ENCODE measurements at places on chromosomes 5 and 9.

- DNase-seq: no peak
These were observed 55.2 kb upstream of the ZNF622 start for GRCh38 chr5:16520841-16521240.

- DNase-seq: no peak
These were observed 370.0 kb downstream of the PSAT1 start for GRCh38 chr9:78666818-78667414.

- no peak for DNase-seq
These were observed 1022.3 kb downstream of the EFNA5 start for GRCh38 chr5:106648401-106648800.

DNA sequence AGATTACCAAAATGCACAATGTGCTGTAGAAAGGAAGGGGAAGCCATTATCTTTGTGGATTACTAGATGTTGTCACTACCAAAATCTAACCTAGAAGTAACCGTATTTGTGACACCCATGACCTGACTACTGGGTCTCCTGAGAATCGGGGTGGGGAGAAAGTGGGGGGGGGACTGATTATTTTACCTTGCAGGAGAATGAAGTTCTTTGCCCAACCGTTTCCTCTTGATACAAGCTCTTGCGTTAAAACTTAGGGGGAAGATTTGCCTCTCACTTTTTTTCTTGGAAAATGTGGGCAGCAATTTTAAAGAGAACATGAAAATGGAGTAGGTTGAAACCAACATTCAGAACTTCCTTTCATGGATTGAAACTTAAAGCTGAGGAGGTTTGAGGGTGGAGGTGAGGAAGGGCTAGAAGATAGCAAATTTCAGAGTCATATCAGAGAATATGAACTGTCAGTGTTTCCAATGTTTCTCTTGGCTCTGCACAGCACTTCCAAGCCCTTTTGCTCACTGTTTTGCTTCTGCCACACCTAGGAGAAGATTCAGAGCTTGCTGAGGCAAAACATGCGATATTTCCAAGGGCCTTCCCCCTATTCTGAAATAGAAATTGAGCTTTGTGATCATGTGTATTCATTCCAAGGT, 280.8 kb downstream of the AOPEP start:
- DNase-seq: no peak

GRCh38 chr5:83265318-83265717, 188.0 kb downstream of the XRCC4 start:
- no peak for DNase-seq

- peak; percentile 67 for DNase-seq
These were observed 37.9 kb upstream of the GABRP start for GRCh38 chr5:170745481-170746071.

GRCh38 chr9:110334183-110334582, 3.5 kb downstream of the TXNDC8 start:
- no peak for DNase-seq

GRCh38 chr9:129811967-129812363, 9.0 kb downstream of the TOR1B start:
- DNase-seq: no peak

DNA sequence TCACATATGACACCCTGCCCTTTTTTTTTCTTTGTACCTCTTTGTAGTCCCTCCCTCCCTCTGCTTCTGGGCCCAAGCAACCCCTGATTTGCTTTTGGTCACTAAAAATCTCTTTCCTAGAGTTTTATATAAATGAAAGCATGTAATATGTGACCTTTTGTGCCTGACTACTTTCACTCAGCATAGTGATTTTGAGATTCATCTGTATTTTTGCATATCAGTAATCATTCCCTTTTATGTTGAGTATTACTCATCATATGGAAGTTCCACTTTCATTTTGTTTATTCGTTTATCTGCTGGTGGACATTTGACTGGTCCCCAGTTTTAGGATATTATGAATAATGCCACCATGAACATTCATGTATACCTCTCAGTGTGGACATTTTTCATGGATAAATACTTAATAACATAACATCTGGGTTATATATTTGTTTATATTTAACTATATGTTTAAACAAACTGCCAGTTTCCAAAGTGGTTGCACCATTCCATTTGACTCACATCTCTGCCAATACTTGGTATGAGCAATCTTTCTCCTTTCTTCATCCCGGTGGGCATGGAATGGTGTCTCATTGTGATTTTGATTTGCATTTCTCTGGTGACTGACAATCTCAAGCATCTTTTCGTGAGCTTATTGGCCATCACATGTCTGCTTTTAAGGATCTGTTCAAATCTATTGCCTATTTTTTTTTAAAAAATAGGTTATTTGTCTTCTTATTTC, 115.7 kb upstream of the S1PR3 start:
- DNase-seq: no peak

DNA sequence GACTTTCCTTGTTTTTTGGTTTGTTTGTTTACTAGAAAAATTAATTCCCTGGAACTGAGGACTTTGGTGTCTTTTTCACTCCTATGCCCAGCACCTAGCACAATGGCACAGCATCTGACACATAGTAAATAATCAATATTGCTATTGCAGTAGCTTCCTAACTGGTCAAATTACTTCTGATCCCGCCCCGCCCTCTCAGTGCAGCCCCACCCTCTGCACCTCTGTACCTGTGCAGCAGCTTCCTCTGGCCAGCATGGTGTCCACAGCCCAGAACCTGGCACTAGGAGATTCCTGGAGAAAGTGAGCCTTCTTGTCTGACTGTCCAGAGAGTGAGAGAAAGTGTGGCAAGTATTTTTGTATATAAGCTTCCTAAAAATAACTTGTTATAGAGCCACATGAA, 343.2 kb downstream of the ZNF608 start:
- DNase-seq: no peak

DNA sequence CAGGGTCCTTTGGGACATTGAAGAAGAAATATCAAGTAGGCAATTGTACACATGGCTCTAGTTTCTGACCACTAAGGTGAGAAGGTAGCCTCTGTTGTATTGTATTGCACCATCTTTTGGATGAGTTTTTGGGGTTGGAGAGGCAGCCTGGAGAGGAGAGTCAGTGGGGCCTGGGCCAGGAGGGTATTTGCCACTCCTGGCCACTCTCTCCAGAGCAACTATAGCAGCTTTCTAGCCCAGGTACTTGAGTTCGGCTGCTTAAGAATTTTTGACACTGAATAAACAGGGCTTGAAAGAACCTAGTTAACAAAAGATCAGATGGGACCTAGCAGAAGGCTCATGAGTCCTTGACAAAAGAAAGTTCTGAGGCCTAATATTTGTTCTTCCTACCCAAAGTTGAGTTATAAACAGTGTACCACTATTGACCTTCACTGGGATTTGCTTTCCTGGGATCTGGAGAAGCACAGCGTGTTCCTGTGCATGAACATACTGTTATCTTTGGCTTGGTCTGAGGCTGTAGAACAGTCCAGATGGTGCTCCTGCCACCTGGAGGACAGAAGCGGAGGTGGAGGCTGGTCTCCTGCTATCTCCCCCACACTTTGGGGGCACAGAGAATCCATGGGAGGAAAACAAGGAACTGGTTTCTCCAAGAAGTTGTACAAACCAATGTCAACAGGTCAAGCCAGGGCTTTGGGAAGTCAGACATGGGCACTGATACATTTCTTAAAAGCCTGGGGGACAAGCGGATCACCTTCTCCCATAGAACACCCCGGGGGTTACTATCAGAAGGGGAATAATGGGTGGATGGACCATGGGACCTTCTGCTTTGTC, 110.4 kb upstream of the LIFR start:
- DNase-seq: peak; percentile 43

DNA sequence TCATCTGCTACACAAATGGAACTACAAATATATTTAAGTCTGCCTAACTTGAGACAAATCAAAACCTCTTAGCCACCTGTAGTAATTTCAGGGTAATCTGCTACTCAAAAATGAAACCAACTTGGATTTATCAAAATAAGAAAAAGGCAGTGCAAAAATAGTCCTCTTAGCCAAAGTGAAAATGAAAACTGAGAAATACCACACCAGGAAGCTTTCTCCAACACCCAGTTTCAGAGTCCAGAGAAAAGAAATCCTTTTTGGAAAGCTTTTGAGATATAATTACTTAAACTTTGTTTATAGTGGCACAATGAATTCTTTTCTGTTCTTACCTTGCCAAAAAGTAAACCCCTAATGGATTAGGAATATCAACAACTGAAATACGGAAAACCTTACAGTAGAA, 990.4 kb downstream of the EFNA5 start:
- DNase-seq: no peak

- DNase-seq: no peak
These were observed 296.6 kb upstream of the FBXL7 start for GRCh38 chr5:15203376-15203775.

- DNase-seq: no peak
These were observed 117.0 kb downstream of the TRPM6 start for GRCh38 chr9:74770508-74771261.

DNA sequence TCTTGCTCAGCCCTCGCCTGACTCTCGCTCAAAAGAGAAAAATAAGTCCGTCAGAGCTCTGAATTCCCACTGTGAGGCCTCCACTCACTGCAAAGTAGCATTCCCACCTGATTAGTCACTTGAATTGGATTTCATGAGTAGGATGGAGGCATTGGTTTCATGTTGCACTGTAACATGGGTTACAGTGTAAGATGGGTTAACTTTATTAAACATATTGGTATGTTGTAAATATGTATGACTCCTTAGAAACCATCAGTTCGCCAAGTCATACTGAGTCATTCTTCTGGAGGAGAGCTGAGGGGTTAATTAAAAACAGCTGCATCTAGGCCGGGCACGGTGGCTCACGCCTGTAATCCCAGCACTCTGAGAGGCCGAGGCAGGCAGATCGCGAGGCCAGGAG, 93.8 kb upstream of the BNC2 start:
- no peak for DNase-seq

GRCh38 chr9:32161720-32162119, 222.7 kb upstream of the ACO1 start:
- no peak for DNase-seq

GRCh38 chr5:53501054-53501453, 20.6 kb downstream of the FST start:
- no peak for DNase-seq

GRCh38 chr9:136597141-136597885, 51.5 kb upstream of the NOTCH1 start:
- no peak for DNase-seq

DNA sequence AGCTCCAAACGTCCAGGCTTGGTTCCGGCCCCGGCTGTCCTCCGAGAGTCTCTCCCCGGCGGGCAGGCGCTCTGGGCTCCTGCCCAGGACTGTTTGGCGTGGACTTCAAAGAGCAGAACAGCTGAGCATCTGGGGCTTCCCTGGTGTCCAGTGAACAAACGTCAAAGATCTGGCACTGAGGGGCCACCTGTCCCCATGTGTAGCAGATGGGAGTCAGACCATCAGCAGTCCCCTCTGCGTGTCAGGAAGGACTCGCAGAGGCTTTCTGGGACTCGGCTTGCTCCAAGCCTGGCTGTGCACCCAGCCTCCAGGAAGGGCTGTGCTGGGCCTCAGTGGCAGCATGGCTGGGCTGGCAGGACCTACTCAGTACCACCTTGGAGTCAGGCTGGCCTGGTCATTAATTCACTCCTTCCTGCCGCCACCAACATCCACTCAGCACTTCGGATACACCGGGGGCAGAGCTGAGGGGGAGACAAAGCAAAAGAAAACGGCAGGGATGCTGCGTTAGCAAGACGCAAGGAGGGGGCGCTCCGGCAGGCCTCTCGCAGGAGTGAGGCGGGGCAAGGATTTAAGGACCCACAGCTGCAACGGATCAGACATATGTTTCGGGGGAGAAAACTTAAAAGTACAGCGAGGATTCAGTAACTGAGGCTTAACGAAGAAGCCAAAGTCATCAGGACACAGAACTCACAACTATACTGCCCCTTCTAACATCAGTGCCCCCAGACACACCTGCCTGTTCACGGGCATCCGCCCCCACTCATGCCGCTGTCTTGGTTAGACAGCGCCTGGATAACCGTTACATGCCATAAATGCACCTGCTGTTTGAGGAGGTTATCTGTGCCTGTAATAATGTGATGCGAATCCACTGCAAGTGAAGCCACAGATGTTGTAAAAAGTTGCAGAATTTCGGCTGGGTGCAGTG, 164.5 kb upstream of the PHYKPL start:
- peak; percentile 55 for DNase-seq

DNA sequence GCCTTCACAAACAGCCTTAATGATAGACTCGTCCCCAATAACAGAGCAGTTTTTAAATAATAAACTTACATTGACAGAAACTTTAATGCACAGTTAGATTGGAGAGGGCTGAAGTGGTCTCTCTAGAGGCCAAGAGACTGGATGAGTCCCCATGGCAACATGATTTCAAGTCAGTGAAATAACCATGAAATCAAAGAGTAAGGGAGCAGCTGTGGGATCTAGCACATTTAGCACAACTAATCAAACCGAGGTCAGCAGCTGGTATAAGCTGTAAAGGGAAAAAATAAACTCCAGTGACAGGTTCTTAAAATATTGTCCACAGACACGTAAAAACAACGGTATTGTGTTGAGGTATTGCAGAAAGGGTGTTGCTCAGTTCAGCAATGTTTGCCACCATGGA, 916.6 kb downstream of the DNAH5 start:
- DNase-seq: no peak

DNA sequence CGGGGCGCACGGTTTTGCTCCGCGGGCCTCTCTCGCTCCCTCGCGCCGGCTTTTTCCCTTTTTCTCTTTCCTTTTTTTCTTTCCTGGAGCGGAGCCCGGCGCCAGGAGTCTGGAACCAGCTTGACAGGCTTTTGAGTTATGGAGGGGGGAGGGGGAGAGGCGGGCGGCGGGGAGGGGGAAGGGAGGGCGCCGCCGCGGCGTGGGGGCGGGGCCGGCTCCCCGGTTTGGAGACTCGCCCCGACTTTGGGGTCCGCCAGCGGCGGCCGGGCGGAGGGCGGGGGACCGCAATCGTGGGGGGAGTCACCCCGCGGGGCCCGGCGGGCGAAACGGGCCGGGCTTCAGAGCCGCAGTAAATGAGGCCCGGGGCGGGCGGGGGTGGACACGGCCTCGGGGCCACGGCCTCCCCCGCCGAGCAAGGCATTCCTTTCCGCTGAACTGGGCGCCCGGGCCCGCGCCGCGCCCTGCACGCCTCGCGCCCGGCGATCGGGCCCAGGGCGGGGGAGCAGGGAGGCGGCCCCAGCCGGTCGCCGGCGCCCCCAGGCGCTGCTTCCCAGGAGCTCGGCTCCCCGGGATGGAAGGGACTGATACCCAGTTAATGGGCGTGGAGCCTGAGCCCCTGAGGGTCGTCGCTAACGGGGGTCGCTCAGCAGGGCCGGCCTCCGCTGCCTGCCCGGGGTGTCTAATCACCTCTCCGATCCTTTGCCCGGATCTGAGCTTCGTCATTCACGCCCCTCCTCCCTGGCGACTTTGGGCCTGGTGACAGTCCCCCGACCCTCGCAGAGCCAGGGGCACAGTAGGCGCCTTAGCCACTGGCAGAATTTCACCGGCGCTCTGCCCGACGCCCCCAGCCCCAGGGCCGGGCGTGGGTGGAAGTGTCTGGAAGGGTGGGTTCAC, 138.1 kb downstream of the C9orf50 start:
- peak; percentile 89 for DNase-seq

GRCh38 chr5:54541823-54542783, 24.5 kb downstream of the SNX18 start:
- DNase-seq: no peak

- no peak for DNase-seq
These were observed 10.1 kb downstream of the BRD3OS start for GRCh38 chr9:134035041-134036039.

GRCh38 chr5:66959653-66960052, 236.9 kb downstream of the CD180 start:
- no peak for DNase-seq
